ENCODE measurements at places on chromosomes 1 and 21.

DNA sequence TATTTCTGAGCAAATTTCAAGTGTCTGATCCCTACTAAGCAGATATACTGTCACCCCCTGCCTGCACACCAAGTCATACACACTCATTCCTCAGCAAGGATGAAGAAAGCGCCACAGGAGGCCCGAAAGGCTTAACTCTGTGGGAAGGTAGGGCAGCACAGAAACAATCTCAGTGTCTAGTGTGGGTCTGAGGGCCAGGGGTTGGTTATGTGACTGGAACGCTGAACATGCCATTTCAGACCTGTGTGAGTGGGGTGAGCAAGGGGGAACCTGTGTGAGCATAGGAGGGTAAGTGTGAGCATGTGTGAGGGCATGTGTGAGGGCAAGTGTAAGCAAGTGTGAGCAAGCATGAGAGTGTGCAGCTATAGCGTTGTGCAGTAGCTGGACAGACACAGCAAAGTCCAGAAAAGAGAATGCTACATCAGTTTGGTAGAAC is 6.2 kb downstream of the ITPKB start:
- DNase-seq: no peak

- DNase-seq: no peak
Observed at GRCh38 chr1:181562395-181562794, 79.1 kb downstream of the CACNA1E start.

- no peak for DNase-seq
Observed at GRCh38 chr1:148308832-148309458, 156.9 kb upstream of the NBPF11 start.

- DNase-seq: no peak
Observed at GRCh38 chr1:92134331-92134730, 54.2 kb downstream of the BTBD8 start.

GRCh38 chr1:242425232-242425631 is 99.3 kb downstream of the PLD5 start:
- DNase-seq: no peak

DNA sequence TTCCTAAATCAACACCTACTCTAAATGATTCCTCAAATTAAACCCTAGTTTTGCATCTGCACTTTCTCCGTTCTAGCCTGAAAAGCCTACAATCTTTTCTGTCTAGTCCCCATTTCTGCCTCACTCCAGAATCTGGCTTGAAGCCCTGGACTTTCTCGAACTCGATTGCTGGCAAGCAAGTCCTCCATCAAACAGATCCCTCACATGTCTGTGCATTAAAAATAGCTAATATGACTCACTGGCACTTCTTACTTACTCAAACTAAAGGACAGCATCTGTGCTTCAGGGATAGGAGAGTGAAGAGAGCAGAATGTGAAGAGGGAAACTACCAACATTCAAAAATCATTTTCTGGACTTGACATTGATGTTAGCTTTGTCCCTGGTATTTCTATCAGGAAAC is 51.8 kb upstream of the CXADR start:
- no peak for DNase-seq

DNA sequence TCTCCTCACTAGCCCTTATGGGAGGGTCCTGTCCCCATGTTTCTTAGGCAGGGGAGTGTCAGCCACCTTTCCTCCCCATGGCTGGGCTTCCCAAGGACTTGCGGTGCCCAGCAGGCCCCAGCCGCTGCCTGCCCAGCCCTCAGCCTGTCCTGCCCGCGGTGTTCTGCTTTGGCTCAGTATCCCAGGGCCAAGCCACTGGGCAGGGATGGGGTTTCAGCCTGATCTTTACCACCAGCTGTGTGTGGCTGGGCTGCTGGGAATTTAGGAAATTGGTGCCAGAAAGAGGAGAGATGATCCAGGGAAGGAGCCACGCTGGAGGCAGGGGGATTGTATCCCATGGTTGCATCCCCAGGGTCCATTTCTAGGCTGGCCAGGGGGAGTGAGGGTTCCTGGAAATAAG is 6.9 kb upstream of the IGFN1 start:
- DNase-seq: no peak

DNA sequence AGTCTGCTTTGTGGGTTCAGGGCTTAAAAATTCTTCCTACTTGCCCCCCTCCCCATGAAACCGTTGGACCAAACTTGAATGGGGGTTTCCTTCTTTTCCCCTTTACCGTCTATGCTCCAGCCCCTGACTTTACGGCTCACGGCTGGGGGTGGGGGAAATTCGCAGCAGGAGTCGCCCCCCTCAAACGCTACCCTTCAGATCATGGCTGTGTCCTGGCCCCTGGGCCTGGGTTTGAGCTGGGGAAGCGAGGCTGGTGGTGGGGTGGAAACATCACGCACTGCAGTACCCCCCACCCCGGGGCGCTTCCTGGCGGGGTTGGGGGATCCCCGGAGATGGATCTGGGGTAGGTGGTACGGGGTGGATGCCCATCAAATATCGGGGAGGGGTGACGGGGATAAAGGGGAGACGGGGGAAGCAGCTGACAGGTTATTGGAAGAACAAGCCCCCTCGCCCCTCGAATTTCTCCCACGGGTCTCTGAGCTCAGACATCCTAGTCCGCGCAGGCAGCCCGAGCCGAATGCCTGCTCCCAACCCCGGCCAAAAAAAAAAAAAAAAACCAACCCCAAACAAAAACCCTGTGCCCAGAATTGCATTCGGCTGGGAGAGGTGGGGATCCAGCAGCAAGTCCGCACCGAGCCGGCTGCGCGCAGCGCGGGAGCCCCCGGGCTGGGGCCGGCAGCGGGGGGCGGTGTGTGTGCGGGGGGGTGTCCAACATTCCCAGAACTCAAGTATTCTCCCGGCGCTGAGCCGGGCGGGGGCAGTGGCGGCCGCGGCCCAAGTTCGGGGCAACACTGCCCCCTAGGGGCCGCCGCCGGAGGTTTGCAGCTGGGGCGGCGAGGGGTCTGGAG is 59.0 kb upstream of the ACOT11 start:
- DNase-seq: no peak

DNA sequence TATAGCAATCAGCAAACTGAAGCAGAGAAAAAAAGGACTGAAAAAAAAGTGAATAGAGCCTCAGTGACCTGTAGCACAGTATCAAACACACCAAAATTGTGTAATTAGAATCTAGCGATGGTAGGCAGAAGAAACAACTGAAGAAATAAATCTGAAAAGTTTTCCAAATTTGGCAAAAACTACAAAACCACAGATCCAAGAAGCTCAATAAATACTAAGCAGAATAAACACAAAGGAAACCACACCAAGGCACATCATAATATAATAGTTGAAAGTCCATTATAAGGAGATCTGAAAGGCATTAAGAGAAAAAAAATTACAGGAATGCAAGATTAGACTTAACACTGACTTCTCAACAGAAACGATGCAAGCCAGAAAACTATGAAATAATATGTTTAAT is 7.1 kb upstream of the IL12RB2 start:
- DNase-seq: no peak

- no peak for DNase-seq
Observed at GRCh38 chr1:79235301-79236002, 228.9 kb upstream of the ADGRL4 start.

DNA sequence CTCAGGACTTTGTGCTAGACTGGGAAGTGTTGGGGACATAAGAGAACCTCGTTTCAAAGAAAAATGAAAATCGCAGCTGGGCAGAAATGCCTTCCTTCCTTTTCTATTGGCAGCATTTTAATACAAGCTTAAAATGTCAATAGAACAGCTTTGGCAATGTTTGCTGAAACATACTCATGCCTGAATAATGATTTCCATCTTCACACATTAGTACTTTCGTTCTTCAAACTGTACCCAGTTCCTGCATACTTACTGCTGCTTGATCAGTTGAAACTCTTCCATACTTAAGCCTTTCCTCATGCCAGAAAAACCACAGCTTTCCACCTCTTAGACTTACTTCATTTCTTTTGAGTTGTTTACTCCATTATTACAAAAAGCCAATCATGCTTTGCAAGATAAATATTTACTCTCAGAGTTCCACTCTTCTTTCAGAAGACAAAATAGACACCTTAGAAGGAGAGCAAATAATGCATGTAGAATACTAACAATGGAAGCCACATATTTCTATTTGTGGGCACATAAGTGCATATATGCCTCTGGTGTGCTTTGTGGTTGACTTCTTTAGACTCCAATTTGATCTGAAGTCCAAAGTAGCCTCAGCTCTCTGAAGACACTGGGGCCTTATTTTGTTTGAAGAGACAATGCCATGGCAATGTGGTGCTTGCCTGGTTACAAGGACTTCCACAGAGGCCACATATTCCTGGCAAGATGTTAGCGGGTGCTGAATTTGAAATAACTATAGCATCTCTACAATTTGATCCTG is 22.7 kb upstream of the CD55 start:
- no peak for DNase-seq

DNA sequence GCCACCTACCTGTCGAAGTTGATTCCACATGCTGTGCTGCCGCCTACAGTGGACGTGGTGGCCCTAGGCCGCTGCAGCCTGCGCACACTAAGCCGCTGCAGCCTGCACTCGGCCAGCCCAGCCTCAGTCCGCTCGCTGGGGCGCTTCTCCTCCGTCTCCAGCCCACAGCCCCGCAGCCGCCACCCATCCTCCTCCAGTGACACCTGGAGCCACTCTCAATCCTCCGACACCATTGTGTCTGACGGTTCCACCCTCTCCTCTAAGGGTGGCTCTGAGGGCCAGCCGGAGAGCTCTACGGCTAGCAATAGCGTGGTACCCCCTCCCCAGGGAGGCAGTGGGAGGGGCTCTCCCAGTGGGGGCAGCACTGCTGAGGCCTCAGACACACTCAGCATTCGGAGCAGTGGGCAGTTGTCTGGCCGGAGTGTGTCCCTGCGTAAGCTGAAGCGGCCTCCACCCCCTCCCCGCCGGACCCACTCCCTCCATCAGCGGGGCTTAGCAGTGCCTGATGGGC is 46.9 kb downstream of the YARS1 start:
- no peak for DNase-seq

- no peak for DNase-seq
Observed at GRCh38 chr1:185645162-185645640, 89.0 kb upstream of the HMCN1 start.

GRCh38 chr21:33976082-33977016 is 60.7 kb upstream of the ATP5PO start:
- DNase-seq: no peak

- no peak for DNase-seq
Observed at GRCh38 chr21:20523191-20523590, 475.0 kb upstream of the NCAM2 start.

- no peak for DNase-seq
Observed at GRCh38 chr1:20705203-20705755, 12.5 kb downstream of the KIF17 start.

- no peak for DNase-seq
Observed at GRCh38 chr1:156436141-156437036, 64.2 kb downstream of the MEF2D start.

GRCh38 chr1:54940042-54940441 is 40.4 kb upstream of the TMEM61 start:
- no peak for DNase-seq

DNA sequence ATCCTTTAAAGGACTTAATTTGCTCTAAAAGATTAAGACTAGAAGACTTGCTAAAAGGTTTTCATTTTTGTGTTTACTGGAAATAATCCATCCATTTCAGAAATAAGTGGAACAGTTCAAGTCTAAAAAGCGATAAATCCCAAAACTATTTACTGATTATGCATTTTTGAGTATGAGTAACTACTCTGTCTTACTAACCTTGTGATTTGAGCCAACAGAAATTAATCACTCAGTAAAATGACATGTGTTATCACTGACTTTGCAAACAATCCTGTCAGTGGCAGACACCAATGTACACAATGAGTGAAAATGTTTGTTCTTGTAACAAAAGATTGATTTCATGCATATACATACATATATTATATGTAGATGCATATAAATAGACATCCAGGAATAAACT is 218.0 kb downstream of the DENND1B start:
- DNase-seq: no peak

DNA sequence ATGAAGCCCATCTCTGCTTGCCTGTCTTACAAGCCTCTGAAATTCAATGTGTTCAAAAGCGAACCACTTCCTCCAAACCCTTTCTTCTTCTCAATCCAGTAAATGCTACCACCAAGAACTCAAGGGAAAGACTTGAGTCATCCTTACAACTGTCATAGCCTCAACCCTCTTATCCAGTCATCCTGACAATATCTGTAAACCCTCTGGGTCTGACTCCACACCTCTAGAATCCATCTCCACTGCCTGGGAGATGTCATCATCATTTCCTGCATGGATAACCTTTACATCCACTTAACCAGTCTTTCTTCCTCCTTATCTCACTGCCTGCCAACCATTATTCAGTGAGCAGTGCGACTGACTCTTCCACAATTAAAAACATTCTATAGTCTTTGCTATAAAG is 441.1 kb downstream of the SETD4 start:
- DNase-seq: no peak

- DNase-seq: no peak
Observed at GRCh38 chr1:60833173-60833572, 249.2 kb upstream of the NFIA start.

DNA sequence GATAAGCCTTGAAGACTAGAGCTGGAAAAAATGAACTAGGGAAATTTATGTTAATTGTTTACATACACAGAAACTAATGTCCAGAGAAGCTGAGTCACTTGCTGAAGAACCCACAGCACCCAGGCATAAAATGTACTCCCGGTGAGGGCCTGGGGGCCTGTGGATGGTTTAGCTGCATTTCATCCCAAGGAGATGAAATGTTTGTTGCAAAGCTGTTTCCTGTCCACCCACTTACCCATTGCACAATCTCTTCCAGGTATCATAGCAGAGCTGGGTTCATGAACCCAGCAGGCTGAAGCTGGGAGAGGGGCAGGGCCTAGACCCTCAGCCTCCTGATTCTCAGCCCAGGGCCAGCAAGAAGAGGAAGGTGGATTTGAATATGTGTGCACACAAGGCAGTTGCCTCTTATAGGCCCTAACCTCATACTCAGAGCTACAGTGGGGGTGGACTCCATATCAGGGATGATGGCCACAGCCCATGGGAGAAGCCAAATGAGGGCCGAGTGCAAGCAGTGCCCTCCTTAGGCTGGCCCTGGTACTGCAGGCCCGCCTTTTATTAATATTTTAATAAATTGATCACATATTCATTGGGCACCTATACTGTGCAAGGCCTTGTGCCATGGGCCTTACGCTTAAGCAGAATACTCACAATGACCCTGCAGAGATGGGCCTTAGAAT is 110.8 kb downstream of the LACTBL1 start:
- DNase-seq: no peak

GRCh38 chr1:171935664-171936063 is 94.4 kb downstream of the DNM3 start:
- DNase-seq: no peak

GRCh38 chr1:61561666-61562065 is 163.3 kb downstream of the TM2D1 start:
- no peak for DNase-seq

- DNase-seq: no peak
Observed at GRCh38 chr1:114270282-114270681, 116.6 kb upstream of the SYT6 start.

- no peak for DNase-seq
Observed at GRCh38 chr1:28371010-28371377, 1.5 kb downstream of the PHACTR4 start.

DNA sequence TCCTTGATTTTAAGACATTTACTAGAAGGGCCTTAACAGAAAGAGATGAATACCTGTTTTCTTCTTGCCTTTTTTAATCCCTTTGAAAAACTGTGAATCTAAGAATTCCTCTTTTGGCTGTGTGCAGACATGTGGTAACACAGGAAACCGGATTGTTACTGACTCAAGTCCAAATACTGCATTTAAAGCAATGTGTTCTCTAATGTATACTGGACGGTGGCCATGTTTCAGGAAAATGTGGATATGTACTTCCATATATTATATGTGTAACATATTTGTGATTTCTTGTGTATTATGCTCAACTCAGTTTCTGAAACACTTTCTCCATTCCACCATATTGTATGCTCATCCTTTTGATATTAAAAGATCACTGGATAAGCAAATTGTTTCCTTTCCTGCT is 185.1 kb downstream of the LRRC7 start:
- DNase-seq: no peak

- DNase-seq: no peak
Observed at GRCh38 chr1:38766125-38766524, 93.4 kb downstream of the RRAGC start.

All from iPS DF 19.7 (cell line).